CD4-positive, alpha-beta T cell treated with Interleukin-17A for 4 hours (primary cell): ENCODE measurements at places on chromosomes 6 and 20.

DNA sequence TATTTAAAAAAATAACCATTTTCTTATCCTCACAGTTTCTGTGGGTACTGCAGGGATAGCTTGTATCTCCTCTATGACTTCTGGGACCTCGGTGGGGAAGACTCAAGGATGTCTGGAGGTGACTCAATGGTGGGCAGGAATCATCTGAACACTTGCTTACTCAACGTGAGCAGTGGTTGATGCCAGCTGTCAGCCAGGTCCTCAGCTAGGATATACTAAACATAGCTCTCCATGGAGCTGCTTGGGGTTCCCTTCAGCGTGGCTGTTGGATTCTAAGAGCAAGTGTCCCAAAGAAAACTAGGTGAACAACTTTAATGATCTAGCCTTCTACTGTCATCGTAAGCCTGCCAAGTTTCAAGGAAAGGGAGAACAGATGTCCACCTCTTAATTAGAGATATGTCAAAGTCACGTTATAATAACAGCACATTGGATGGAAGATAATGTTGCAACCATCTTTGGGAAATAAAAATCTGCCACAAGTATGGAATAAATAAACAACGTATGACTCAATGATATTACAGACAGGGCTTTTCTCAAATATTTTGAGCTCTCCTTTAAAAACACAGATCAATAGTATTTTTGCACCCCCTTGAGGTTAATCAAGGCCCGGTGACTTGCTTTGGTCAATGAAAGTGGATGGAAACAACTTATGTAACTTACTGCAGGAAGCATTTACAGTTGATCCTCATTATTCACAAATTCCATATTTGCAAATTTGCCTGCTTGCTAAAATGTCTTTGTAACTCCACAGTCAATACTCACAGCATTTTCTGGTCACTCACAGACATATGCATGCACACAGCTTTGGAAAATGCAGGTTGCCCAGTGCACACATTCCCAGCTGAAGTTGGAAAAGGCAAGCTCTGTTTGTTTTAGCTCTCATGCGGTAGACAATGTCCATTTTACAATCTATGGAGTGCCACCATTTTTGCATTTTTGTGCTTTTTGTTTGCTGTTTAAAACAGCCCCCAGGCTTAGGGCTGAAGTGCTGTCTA, 6.6 kb upstream of the HEBP2 start:
- DNase-seq = no peak

- DNase-seq = no peak
These were observed 14.5 kb downstream of the SNRNP48 start for GRCh38 chr6:7604506-7604905.

GRCh38 chr20:64129146-64129782, 21.9 kb upstream of the NPBWR2 start:
- DNase-seq = no peak

- DNase-seq = no peak
These were observed 94.6 kb downstream of the BANF2 start for GRCh38 chr20:17794400-17794799.

DNA sequence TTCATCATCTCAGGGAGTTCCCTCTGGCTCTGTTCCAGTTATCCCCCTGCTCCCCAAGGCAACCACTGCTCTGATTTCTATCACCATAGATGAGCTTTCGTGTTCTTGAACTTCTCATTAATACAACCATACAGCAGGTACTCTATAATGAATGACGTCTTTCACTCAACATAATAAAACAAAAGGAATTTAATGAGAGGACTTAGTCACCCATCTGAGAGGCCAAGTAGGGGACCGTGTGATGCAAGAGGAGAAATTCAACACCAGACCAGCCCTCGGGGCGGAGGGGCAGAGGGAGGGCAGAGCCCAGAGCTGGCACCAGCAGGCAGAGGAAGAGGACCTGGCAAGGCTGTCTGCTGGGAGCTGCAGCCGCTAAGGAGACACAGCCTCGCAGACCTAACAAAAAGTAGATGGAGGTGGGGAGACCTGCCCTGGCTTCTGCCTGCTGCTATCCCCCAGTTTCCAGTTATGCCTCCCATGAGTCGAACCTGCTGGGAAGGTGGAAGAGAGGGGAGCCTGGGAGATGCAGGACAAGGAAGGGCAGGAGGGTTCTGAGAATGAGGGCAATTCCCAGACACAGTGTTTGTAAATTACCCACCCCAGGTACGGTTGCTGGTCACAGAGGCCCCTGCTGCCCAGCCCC, 13.8 kb downstream of the CCN5 start:
- no peak for DNase-seq
